CD4-positive, alpha-beta T cell treated with Interleukin-1 beta for 1 hour (primary cell): ENCODE measurements at places on chromosomes 4 and X.

GRCh38 chr4:181702864-181703495 lies 540.2 kb upstream of the TENM3 start:
- DNase-seq = no peak

- no peak for DNase-seq
Observed at GRCh38 chr4:188032583-188032982, 37.0 kb downstream of the ZFP42 start.

DNA sequence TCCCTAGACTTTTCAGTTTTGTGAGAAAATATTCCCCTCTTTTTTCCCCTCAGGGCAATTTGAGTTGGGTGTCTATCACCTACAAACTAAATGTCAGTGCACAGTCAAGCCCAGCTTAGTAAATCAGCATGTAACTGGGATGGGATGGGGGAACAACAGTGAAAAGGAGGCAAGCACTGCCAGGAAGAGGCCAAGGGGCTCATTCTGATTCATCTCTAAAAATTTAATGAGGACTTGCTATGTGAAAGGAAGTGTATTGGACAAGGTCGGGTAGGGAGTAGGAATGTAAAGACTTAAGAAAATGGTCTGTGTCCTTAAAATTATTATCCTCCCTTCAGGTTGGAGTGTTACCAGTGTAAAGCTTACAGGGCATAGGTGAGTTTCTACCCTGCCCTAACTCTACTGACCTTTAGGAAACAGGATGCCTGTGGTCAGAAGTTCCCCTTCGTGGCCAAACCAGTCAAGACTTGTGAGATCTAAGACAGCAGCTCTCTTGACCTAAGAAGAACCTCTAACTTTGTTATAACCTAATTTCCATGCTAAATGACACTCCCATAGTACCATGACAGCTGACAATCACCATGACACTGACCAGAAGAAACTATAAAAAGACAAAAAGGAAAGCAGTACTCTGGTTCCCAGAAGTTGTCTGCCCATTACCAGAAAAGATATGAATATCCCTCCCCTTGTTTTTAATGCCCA lies 194.4 kb upstream of the LDB2 start:
- DNase-seq = no peak

GRCh38 chr4:110134269-110134869 lies 64.0 kb downstream of the ELOVL6 start:
- DNase-seq = no peak

GRCh38 chr4:123748806-123749205 lies 352.2 kb downstream of the SPRY1 start:
- no peak for DNase-seq

GRCh38 chr4:94329933-94330332 lies 12.7 kb downstream of the HPGDS start:
- DNase-seq = no peak

GRCh38 chr4:62194342-62194741 lies 994.2 kb downstream of the ADGRL3 start:
- DNase-seq = no peak

- DNase-seq = no peak
Observed at GRCh38 chrX:109448282-109448938, 33.5 kb downstream of the GUCY2F start.

- DNase-seq = no peak
Observed at GRCh38 chr4:4779486-4779885, 80.0 kb upstream of the MSX1 start.

- DNase-seq = no peak
Observed at GRCh38 chr4:2965262-2965661, 1.9 kb downstream of the GRK4 start.

- DNase-seq = peak; percentile 53
Observed at GRCh38 chr4:82223715-82224114, 150.1 kb downstream of the HNRNPD start.

- DNase-seq = peak; percentile 40
Observed at GRCh38 chrX:17046478-17047097, 100.1 kb downstream of the REPS2 start.

DNA sequence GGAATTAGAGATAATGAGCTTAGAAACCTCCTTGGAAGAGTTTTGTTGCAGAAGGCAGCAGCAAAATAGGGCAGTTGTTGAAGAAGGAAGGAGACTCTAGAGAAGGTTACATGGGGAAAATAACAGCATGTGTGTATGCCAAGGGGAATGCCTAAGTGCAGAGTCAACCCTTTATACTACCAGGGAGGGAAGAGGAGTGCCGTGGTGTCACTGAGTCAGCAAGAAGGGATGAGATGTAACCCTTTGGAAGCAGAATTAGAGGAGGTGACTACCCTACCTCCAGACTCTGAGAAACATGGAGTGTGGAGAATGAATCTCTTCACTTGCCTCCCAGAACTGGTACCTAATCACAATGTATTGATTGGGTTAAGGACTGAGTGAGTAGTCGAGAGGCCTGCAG lies 6.7 kb upstream of the GABRE start:
- no peak for DNase-seq

- no peak for DNase-seq
Observed at GRCh38 chr4:1183985-1184773, 11.8 kb upstream of the SPON2 start.

- no peak for DNase-seq
Observed at GRCh38 chr4:186918466-186918865, 194.8 kb upstream of the FAT1 start.

DNA sequence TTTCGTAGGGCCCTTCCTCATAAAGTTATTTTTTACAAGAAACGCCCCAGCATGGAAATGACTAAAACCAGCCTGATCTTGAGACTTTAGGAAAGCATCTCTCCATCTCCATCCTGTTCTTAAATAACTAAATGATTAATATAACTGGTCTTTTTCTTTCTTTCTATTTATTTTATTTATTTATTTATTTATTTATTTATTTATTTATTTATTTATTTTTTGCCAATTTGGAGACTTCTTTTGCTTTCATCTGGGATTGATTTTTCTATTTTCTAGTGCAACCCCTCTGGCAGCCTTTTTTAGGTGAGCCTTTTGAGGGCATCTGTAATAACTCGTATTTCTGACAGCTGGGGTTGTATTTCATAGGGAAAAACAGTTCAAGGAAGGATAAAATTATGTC lies 1.2 kb upstream of the KLHL34 start:
- DNase-seq = no peak

DNA sequence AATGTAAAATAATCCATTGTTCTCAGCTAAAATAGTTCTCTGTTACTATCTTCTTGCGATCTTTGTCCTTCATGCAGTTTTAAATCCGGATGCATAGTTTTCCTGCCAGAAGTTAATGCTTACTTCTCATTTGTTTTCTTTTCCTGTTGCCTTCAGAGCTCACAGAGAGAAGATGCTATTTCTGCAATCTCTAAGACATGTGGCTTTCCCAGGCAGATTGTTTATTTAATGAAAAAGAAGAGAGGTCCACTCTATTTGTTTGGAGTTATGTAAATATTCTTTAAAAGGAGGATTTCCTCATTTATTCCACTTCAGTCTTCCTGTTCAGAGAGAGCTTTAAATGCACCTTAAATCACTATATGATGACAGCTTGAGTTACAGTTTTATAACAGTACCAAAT lies 39.3 kb upstream of the HPGD start:
- DNase-seq = no peak

- DNase-seq = peak; percentile 56
Observed at GRCh38 chr4:83285055-83285407, 433 bp upstream of the COQ2 start.

- peak; percentile 35 for DNase-seq
Observed at GRCh38 chrX:38754102-38754790, 47.0 kb upstream of the MID1IP1 start.

DNA sequence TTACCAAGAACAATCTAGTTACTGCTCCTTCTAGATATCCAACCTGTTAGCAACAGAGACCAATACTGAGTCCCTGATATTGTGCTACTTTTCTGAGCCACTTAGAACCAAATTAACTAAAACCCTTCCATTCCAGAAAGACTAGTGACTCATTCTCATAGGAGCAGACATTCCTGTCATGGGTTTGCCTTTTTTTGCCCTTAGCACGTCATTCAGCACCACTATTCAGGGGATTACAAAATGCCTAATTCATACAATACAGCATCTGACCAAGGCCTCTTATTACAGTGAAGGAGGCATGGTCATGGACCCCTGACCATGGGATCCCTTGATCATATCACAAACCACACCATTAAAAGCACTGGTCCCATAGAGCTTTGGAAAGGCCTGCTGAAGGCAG lies 123.8 kb upstream of the CXCL13 start:
- no peak for DNase-seq

DNA sequence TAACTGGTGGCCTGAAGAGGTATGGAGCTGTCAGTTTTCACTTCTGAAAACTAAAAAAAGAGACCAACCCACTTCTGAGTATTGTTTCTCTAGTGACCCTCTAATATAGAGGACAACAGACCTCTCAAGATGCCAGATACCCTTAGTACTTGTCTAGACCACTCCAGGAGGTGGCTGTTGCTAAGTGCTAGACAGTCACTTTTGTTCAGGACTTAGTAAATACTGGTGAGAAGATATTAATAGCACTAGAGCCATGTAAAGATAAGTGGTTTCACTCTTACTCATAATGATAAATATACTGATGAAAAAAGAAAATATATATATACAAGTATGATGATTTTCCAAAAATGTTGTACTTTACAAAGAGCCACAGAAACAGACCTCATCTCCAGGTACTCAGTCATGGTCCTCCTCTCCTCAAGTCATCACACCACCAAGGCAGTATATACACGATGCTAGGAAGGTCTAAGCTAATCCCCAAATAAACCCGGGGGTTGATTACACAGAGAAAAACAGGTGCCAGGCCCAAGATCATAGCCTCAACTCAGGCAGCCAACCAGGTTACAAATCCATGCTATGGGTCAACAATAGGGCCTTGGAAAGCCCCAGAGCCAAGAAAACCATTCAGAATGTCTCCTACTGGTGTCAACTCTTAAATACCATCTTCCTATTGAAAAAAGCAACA lies 66.9 kb downstream of the ARHGEF9 start:
- DNase-seq = no peak

DNA sequence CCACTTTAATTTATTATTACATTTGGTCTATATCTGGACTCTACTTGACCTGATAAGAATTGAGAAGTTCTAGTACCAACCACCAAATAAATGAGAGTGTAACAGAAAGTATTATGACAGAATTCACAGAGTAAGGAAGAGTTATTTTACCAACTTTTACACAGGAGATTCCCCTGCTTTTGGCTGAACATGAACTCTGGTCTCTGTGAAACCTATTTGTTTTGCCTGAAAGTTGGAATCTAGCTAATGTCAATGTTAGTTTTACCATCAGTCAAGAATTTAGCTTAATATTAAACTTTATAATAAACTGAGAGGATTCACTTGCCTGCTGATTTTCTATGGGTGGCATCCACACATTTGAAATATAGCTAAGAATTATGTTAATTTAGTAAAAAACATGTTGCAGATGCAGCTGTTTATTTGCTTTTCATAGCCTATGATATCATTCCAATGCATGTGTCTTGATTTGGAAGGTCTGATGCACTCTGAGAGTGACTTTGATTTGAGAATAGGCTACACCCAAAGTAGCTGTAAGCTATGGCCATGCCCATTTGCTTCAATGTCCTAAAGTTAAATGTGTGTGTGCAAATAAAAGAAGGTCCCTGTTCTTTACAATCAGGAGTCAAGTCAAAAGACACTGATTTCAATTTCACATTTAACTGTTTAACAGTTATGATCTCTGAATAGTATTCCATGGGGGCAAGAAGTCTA lies 150.9 kb upstream of the RASGEF1B start:
- DNase-seq = no peak

- no peak for DNase-seq
Observed at GRCh38 chr4:120688791-120689190, 233.7 kb downstream of the PRDM5 start.

- no peak for DNase-seq
Observed at GRCh38 chrX:124232523-124233201, 99.8 kb upstream of the TEX13D start.

GRCh38 chrX:110678591-110678990 lies 117.0 kb downstream of the CHRDL1 start:
- no peak for DNase-seq

GRCh38 chr4:28462766-28463700 lies 1602.4 kb downstream of the STIM2 start:
- no peak for DNase-seq

DNA sequence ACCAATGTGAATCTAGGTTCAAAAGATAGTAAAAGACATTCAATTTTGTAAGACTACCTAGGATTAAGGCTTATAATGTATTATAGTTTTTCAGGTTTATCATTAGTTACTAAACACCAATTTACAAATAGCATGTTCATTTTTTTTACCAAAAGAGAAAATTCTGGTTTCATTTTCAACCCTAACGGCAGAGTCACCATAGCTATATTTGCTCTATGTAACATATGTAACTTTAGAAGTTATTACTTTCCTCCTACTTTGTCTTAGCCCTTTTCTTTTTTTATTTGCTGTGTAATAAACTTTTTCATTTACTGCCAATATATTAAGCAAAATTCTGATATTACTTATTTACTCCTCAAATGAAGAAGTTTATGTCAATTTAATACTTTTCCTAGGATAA lies 639.6 kb downstream of the ARAP2 start:
- DNase-seq = no peak

GRCh38 chrX:20620306-20620705 lies 353.6 kb upstream of the RPS6KA3 start:
- no peak for DNase-seq

DNA sequence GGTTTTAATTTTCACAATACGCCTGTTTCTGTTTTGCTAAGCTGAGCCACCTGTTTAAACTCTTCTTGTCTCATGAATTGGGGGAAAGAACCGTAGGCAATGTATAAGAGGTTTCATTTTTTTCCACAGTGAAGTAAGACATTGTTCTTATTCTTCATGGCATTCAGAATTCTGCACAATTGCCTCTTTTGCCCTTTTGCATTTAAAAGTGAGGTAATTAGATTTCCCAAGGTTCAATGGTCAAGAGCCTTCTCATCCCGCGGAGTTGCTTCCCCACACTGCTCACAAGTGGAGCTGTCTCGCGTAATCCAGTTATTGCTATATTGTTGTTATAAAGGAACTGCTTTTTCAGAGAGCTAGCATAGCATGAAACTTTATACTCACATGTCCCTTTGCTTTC lies 90.9 kb upstream of the SPRY1 start:
- DNase-seq = no peak

DNA sequence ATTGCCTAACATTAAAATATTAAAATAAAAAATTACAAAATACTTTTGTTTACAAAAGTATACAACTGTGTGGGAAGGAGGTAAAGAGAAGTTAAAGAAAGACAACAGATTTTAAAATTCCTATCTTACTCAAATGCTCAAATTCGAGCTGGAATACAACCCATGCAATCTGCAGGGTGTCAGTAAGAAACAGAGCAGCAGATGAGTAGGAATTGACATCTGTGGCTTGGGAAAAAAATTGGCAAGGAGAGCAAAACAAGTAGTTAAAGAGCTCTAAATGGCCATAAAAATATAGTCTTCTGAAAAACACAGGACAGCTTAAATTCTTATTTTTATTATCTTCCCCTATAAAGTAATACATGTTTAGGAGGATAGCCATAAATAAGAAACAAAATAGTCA lies 1609.0 kb upstream of the AGA start:
- no peak for DNase-seq

DNA sequence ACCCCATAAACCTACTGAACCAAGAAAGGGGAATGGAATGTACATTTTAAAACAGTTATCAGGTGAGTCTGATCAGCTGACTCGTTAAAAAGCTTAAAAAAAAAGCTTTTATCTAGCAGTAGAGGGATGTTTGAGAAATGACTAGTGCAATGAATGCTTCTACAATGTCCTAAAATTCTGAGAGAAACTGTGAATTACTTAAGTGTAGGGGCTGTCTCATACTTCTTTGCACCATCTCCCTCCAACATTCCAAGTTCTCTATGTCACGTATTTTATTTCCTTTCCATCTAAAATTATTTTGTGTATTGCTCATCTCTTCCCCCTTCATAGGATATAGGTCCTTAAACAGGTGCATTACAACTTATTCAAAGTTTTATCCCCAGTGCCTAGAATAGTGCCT lies 11.9 kb upstream of the AREG start:
- DNase-seq = no peak
